ENCODE measurements at places on chromosomes 7 and 10. TPM values are rescaled to one million over a fixed set of nuclear protein-coding genes. Genes with fewer than 3 reads are reported as not detected.

GRCh38 chr10:67385089-67385488 is 310.9 kb downstream of the CTNNA3 start:
- no peaks in the 10 kb centered on the region for H3K27me3 ChIP-seq
- H3K4me3 ChIP-seq, result no peak overlapping the region
- no peak for DNase-seq
- no peak overlapping the region for H3K27ac ChIP-seq
- H3K36me3 ChIP-seq, result no peaks in the 10 kb centered on the region

DNA sequence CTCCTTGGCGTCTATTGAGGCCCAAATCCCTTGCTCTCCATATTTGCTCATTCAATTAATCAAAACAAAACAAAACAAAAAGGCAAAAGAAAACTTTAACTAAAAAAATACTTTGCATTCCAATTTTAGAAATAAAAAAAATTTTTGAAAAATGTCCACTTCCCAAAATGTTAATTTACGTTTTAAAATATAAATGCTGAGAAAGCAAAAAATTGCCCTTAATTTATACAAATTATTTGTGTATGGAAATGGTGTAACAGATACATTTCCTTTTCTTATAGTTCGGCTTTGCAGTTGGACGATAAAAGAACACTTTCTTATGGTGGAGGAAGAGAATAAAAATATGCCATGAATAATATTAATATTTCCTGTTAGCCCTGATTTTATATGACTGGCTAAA is 652.8 kb upstream of the PFKP start:
- no peaks in the 10 kb centered on the region for H3K36me3 ChIP-seq
- no peak overlapping the region for H3K4me3 ChIP-seq
- no peaks in the 10 kb centered on the region for H3K4me1 ChIP-seq
- no peaks in the 10 kb centered on the region for H3K27me3 ChIP-seq

GRCh38 chr10:30840395-30841050 is 191.1 kb downstream of the ZNF438 start:
- no peak overlapping the region for H3K4me3 ChIP-seq
- no peaks in the 10 kb centered on the region for H3K27me3 ChIP-seq
- DNase-seq, result no peak
- no peaks in the 10 kb centered on the region for H3K4me1 ChIP-seq
- no peaks in the 10 kb centered on the region for H3K36me3 ChIP-seq

The CTAGE15 gene
- total RNA-seq, result 1.7 TPM

DNA sequence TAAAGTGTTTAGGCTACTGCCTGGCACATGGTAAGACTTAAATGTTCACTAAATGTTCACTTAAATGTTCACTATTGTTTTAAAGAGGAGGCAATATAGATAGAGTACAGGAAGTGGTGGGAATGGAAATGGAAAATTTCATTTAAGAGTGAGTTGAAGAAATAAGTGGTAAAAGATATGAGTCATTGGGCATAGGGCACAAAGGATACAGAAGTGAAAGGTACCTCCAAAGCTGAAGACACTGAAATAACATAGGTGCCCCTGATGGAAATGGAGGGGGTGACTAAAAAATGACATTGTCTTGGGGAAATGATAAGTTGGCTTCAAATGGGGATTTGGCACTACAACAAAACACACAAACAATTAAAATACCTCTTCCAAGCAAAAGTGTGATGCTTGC is 5.2 kb upstream of the FRA10AC1 start:
- no peaks in the 10 kb centered on the region for H3K4me1 ChIP-seq
- no peaks in the 10 kb centered on the region for H3K27me3 ChIP-seq
- H3K36me3 ChIP-seq, result no peaks in the 10 kb centered on the region
- H3K27ac ChIP-seq, result no peak overlapping the region
- no peak for DNase-seq

DNA sequence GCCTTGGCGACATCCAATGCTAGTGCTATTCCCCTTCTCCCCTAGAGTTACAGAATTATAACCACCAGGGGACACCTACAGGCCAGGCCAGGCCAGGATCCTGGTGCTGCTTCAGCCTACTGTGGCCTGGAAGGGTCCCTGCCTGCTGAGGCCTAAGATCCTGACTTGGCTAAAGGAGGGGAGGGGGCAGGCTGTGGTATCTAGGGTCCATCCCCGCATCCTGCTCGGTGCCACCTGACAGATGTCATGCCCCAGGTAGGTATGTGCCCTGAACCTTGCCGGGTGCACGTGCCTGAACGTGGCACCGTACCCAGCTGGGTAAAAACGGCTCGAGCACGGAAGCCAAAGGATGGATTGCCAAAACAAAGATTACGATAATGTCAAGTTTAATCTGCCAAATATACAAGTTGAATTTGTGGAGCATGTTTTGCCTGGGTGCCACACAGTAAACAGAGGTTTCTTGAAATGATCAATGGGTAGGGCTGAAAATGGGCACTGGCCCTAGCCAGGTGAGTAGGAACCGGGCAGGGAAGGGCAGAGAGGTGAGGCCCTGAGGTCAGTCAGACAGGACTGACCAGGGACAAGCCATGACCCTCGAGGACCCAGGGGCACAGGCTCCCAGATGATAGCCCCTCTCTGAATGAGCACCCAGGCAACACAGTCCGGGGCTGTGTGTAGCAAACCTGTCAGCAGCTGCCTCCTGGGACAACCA is 12.6 kb downstream of the PDAP1 start:
- peaks cover 32% of the 10 kb centered on the region for H3K36me3 ChIP-seq
- H3K27ac ChIP-seq, result no peak overlapping the region
- H3K27me3 ChIP-seq, result no peaks in the 10 kb centered on the region
- no peak overlapping the region for H3K4me3 ChIP-seq

Measured in H9 (cell line).